Effector CD8-positive, alpha-beta T cell (primary cell): ENCODE measurements at places on chromosomes 13 and 19.

DNA sequence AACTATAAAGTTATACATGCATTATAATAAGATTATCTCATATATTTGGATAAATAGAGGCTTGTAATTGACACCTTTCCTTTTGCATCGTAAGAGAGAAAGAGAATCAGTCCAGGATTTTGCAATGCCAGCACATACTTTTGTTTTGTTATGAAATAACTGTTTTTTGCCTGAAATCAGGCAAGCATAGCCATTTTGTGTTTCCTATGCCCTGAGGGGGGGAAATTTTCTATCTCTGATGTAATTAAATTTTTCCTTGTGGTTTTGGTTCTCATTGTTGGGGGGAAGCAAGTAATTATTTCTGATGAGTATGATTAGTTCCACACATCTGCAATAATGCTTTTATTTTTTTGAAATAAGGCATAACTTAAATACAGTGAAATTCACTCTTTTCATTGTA lies 229.4 kb downstream of the NDFIP2 start:
- DNase-seq, result no peak

DNA sequence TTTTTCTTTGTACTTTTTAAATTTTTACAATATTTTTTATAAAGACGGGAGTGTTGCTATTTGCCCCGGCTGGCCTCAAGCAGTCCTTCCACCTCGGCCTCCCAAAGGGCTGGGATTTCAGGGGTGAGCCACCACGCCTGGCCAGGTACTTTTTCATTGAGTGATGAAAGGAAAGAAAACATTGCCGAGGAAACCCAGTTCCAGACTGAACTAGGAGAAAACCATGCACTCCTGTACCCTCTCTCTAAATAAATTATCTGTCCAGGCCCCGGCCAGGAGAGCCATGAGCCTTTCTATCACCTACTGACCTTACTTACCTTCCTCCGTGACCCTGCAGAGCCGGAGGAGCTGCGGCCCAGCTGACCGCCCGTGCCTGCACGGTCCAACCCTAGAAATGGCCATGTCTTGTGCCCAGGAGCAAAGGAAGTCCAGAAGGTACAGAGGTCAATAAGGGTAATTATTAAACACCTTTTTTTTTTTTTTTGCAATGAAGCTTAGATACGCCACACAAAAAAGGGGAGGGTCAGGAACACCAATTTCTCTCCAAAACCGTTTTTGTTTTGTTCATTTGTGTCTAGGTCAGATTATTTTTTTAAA lies at the start of gene SLC7A9:
TSS of gene SLC7A9 (minus strand) at position 399 of the 597 bp plus-strand sequence. CDS start 1,233 bp downstream, outside the sequence.
- DNase-seq, result no peak

- no peak for DNase-seq
Observed at GRCh38 chr13:28268800-28269223, 130.5 kb downstream of the PAN3 start.

GRCh38 chr13:102610296-102610895 lies 13.6 kb downstream of the TPP2 start:
- no peak for DNase-seq

- no peak for DNase-seq
Observed at GRCh38 chr13:113832205-113832604, 31.7 kb downstream of the GAS6 start.

DNA sequence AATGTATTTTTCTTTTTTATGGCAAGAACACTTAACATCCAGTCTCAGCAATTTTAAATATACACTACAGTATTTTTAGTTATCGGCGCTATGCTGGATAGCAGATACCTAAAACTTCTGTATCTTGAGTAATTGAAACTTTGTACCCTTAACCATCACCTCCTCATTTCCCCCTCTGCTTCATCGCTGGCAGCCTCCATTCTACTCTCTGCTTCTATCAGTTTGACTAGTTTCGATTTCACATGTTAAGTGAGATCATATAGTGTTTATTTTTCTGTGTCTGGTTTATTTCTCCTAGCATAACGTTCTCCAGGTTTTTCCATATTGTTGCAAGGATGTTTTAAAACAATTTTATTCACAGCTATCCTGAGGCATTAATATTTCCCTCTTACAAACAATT lies 340.8 kb upstream of the SLC10A2 start:
- no peak for DNase-seq

- no peak for DNase-seq
Observed at GRCh38 chr19:56209091-56209490, 7.0 kb downstream of the ZSCAN5C start.

GRCh38 chr19:45423033-45423588 lies 606 bp downstream of the ERCC1 start:
- peak; percentile 76 for DNase-seq
